KBM-7 (cell line): ENCODE measurements at places on chromosomes 6 and 20.

DNA sequence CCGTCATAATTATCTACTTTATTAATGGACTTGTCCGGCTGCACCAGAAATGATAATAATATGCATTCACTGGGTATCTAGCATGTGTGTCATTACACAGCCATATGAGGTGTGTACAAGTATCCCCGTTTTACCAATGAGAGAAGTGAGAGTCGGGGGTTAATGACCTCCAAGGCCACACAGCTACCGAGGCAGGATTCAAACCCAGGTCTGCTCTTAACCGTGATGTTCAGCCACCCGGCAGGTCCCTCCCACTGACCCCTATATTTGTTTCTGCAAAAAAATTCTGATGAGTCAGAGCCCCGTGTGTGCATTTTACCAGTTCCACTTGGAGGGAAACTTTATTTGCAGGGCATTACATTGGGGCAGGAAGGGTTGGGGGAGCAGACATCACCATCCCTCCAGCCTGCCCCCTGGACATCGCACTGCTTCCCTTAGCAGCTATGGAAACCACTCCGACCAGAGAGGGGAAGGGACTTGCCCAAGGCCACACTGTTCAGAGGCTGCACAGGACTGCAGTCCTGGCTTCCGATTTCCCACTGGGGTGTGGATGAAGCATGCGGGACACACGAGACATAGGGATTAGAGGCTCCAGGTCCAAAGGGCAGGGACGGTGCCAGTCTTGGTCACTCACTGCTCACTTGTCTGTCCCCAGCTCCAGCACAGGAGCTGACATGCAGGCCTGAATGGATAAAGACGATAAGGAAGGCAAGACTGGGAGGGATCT lies 10.1 kb upstream of the SRC start:
- DNase-seq: peak; percentile 26

DNA sequence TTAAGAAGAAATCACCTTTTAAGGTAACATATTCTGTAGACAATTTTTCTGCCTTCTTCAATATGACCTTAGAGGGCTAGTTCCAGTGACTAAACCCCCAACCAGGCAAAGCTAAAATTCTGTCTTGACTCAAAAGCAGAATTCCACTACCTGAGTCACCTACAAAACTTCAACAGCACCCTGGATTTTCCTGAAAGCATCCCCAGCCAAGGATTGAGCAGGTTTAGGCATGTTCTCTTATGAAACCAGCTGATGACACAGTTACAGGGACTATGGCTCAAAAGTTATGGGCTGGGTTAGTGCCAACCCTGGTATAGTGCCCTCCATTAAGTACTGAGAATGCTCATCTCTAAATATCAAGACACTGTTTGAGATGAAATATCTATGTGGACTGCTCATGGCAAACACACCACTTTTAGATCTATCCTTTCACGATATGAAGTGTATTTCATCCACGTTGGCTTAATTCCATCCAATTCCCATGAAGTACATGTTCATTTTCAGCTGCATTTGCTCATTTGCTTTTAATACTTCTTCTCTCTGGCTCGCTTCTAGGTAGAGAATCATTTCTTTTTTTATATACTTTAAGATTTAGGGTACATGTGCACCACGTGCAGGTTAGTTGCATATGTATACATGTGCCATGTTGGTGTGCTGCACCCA lies 53.6 kb upstream of the TNFAIP3 start:
- no peak for DNase-seq

GRCh38 chr6:41187924-41188886 lies 12.7 kb downstream of the TREML2 start:
- no peak for DNase-seq

DNA sequence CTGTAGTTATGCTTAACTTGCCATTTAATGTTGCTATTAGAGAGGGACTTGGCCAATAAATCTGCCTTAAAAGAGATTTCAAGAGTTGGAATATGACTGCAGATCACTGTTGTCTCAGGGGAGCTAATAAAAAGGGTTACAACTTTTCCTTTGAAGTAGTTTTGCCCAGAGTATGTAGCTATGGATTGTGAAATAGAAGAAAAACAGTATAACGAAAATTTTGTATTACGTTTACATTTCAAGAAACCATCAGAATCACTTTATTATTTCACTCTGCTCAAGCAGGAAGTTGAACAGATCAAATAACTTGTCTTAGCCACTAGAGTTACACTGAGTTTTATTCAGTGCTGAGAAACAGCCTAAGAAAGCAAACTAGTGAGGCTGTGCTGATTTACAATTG lies 3.0 kb upstream of the ZSCAN26 start:
- DNase-seq: no peak

DNA sequence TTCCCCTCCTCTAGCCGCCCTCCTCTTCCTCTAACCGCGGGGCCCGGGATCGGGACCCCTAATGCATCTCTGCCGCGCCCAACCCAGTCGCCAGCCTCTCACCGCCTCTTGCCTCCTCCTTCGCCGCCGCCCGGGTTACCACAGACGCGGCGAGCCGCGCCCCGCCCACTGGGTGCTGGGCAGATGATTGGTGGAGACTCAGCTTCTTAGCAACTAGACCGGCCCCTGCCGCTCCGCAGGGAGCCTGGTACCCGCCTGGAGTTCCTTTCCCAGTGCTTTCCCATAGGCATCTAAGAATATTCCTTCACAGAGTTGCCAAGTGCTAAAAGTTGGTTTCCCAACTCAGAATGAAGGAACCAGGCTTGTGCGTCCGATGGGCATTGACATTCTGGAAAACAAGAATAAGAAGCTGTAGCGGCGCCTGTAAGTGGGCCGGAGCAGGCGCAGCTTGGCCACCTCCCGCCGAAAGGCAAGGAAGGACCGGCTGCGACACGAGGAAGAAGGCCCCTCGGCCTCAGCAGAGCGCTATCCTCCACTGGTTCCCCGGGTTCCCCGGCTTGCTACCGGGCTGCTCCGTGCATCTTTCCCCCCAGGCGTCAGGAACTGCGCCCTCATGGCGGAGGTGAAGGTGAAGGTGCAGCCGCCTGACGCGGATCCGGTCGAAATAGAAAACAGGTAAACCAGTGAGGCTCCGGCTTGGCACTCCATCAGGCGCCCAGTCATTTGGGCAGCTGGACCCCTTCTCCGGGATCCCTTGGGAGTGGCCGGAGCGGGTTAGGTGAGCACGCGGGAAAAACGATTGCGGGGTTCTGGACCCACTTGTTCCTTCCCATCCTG lies at the start of the genes DZANK1 and POLR3F:
TSS of gene DZANK1 (minus strand) at position 137 of the 837 bp plus-strand sequence. CDS start 1,672 bp downstream, outside the sequence.
TSS of gene POLR3F (plus strand) at position 497 of the 837 bp plus-strand sequence. CDS start at position 614, 117 bp downstream.
- DNase-seq: peak; percentile 97

- no peak for DNase-seq
Observed at GRCh38 chr6:14732844-14733757, 512.8 kb upstream of the JARID2 start.
